ENCODE measurements at places on chromosomes 12 and 14. TPM values are rescaled to one million over a fixed set of nuclear protein-coding genes. Genes with fewer than 3 reads are reported as not detected.

Gene CRY1
- total RNA-seq = 24.1 TPM

Gene PAX9
- 0.44 TPM for total RNA-seq

Gene TEX52
- total RNA-seq = not detected

Gene PIK3C2G
- total RNA-seq = not detected

Gene RAPGEF3
- total RNA-seq = 53.6 TPM

Gene RAD51AP1
- total RNA-seq = 23.4 TPM

Gene TAS2R30
- total RNA-seq = 3.7 TPM

Gene PIANP
- 0.14 TPM for total RNA-seq

Gene TAS2R8
- not detected for total RNA-seq

Gene GYS2
- not detected for total RNA-seq

Gene KERA
- total RNA-seq = not detected

DNA sequence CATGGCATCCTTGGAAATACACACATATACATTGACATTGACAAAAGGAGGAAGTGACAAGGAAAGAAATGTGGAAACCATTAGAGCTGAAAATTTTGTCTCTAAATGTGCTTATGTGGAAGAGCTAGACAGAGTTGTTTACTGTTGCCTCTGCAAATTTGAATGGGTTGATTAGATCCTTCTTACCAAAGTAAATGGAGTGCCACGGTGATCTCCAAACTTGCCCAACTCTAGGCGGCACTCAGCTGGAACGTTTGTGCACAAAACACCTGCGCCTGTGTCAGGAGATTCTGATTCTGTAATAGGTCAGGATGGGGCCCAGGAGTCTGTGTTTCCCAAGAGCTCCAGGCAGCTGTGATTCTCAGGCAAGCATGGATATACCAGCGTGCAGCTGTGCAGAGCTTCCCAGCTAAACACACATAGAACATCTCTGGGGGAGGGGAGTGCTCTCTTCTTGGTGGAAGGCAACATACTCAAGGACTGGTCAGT lies 77.8 kb upstream of the BDKRB2 start:
- no peak for DNase-seq

DNA sequence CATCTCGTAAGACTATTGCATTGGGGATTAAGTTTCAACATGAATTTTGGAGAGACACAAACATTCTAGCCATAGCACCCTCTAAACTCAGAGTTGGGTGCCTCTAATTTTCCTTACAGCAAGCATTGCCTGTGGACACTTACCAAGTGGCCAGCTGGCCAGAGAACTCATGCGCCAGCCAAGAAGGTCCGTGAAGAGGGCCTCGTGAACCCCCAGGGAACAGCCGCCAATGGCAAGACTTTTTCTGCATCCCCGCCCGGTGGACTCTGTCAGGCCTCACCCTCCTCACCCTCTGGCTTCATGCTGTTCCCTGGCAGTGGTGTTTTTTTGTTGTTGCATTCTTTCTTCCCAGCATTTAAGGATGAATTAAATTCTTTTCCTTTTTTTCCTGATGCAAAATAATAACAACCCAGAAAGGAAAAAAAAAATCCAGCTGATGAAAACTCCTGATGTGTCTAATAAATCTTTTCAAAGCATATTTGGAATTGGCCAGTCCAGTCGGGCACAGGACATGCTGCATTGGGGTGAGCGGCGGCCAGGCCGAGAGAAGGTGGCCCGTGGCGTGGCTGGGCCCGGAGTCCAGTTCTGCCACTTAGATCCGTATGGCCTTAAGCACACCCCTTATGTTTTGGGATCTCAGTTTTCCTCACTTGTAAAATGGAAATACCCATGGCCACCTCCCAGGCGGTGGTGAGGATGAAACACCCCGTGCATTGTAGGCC lies 191.9 kb upstream of the DIO3 start:
- no peak for DNase-seq

GRCh38 chr14:102486513-102487203 lies 22.9 kb downstream of the ANKRD9 start:
- DNase-seq = no peak

DNA sequence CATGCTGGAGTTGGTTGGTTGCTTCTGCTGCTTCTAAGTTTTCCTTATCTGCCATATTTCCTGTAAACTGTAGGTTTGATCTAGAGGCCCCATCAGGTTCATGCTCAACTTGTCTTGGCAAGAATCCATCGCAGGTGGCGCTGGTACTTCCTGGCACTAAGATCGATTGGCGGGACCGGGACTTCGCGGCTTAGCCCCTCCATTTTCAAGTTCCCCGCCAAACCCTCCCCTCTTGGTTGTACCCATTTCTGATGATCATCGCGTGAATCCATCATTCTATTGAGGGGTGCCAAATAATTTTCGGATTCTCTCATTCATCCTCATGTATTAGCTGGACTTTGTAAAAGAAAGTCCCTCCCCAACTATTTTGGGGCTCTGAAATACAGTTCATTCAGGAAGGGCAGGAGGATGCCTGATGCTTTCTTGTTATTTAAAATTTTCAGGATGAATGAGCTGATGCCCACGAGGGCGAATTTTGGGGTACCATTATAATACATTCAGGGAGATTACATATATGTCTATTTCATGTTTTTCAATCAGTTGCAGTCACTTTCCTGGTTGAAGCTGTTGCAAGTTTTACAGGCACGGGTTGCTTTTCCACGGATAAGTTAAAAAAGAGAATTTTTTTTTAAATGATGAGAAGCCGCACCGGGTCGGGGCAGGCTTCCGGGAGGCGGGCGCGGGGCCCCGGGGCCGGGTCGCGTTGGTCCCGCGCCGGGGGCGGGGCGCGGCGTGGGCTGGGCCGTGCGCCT lies 395 bp upstream of the BRI3BP start:
- peak; percentile 52 for DNase-seq

GRCh38 chr12:288687-289086 lies 26.1 kb upstream of the SLC6A13 start:
- DNase-seq = no peak

DNA sequence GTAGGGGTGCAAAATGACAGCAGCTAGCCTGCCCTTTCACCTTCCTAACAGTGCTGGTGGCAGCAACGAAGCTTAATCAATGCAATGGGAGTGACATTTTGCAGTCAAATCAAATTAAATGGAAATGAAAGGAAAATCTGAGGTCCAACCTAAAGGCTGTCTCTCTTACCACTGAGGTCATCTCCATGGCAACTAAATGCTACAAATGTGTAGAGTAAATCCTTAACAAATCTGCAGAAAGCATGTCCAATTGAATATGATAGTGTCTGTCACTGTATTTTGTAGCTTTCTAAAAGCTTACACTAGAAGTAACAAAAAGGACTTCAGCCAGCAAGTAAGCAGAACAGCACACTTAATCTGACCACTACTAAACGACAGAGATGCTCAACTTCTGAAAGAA lies 488.8 kb downstream of the BCAT1 start:
- no peak for DNase-seq

GRCh38 chr12:56202366-56202765 lies 13.1 kb upstream of the SMARCC2 start:
- peak; percentile 41 for DNase-seq

GRCh38 chr14:64614805-64615391 lies 65.1 kb downstream of the PPP1R36 start:
- DNase-seq = no peak

DNA sequence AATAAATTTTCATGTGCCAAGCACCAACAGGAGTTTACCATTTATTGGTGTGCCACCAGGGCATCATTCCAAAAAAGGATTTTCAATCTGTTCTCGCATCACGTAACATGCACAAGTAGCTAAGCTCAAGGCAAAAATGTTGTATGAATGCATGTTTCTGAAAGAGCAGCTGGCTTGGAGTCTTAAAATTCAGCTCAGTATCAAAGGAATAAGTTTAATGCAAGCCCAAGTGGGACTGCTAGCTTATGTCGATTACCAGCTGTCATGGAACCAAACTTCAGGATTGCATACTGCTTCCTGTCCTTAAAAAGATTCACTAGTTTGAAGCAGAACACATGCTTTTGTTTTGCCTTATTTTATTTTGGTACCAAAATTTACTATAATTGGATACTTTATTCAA lies 437.0 kb downstream of the FSCB start:
- DNase-seq = no peak

- DNase-seq = no peak
These were observed 19.8 kb upstream of the SCARB1 start for GRCh38 chr12:124883263-124884130.

DNA sequence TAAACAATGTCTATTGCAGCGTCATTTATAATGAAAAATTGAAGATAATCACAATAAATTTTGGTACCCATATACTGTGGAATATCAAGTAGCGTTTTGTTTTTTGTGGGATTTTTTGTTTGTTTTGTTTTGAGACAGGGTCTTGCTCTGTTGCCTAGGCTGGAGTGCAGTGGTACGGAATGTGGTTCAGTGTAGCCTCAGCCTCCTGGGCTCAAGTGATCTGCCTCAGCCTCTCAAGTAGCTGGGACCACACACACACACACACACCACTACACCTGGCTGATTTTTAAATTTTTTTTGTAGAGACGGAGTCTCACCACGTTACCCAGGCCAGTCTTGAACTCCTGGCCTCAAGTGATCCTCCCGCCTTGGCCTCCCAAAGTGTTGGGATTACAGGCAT lies 6.6 kb downstream of the ZNF664 start:
- DNase-seq = no peak

DNA sequence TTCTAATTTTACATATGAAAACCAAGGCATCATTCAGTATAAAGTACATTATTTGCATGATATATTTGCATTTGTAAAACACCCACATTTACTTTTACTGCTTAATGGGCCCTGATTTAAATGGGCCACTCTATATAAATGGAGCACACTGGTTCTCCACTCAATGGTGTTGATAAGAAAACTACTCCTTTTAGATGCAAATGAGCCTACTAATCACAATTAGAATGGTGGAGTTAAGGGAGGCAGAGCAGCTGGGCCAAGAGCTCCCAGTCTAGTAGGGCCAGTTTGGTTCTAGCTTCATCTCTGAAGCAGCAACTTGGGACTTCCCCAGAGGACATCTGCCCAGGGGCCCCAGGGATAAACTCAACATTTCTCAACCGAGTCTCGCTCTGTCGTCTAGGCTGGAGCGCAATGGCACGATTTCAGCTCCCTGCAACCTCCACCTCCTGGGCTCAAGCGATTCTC lies 120.7 kb downstream of the FOXN3 start:
- no peak for DNase-seq

DNA sequence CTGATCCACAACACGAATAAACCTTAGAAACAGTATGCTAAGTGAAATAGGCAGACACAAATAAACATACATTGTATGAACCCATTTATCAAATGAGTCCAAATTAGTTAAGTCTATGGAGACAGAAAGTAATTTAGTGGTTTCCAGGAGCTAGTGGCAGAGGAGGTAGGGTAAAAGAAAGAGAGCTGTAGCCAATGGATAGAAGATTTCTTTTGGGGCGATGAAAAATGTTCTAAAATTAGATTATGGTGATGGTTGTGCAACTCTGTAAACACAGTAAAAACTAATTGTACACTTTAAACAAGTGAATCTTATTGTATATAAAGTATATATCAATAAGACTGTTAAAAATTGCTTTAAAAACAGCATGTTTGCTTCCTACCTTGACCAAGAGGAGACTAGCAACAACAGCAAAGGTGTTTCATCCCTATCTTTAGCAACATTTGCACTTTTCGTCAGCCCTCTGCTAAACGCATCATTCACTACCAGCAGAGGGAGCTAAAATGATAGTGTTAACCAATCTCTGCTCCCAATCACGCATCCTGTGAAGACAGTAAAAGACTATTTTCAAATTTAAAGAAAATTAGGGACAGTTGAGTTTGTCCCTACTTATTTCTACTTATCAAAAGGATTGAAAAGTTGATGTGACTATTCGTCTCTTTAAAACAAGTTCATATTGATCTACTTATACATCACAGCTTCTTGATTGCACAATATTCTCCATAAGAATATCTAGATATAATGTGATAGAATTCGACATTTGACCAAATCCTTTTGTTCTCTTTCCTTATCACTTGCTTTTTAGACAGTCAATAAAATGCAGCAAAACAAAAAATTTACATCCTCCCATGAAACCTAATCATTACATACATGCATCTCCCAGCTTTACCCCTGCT lies 24.0 kb upstream of the LGR5 start:
- DNase-seq = peak; percentile 49

- no peak for DNase-seq
These were observed 64.2 kb downstream of the LGR5 start for GRCh38 chr12:71503579-71504391.

DNA sequence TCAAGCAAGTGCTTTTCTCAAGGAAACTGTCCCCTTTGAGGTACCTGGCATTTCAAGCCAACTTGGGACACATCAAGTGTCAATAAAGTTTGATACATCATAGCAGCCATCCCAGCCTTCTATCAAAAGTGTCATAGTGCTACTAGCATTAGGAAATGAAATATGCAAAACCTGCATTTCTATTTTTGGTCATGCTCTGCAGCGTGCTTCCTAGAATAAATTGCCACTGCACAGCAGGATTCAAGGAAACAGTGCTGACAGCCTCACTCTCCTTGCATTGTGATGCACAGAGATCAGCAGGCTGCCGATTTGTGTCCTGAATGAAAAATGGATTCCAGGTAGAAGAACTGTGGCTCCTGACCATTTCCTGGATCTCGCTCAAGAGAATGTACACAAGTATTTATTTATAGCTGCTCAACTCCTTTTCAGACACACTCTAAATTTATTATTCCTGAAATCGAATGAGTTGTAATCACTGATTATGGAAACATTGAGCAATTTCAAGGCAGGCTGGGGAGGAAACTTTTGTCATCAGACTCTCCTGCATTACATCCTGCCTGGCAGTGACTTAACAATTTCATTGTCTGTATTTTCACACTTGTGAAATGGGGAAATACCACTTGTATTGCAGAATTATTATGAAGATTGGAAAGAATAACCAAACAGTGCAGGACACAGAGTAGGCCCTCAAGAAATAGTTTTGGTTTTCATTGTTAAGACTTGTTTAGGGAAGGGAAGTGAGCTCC lies 120.9 kb downstream of the SLC38A6 start:
- DNase-seq = peak; percentile 93

DNA sequence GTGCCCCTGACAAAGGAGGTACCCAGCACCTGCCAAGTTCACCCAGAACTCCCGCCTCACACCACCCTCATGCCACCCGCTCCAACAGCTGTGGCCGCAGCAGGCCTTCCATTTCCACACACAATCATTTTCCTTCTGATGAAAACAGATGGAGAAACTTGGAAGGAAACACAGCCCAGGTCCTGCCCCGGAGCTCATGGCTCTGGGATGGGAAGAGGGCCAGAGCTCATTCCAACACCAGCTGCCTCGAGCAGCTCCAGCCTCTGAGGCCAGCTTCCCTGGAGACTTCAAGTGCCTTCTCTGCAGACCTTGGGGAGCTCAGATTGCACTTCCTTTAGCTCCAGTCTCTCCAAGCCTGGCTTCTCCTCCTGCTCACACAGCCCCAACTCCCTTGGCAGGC lies 55.1 kb upstream of the CMKLR1 start:
- DNase-seq = no peak

Data from endothelial cell of umbilical vein (primary cell).